Right ventricle myocardium inferior (tissue), 1 donor: ENCODE measurements at places on chromosomes 3 and 15. TPM values are rescaled to one million over a fixed set of nuclear protein-coding genes. Genes with fewer than 3 reads are reported as not detected.

- DNase-seq, result peak; percentile 7
These were observed 37.5 kb upstream of the IQSEC1 start for GRCh38 chr3:13110678-13111116.

The SH3GL3 gene
- total RNA-seq, result not detected

The SLC24A5 gene
- not detected for total RNA-seq

GRCh38 chr3:52257911-52258310, 12.4 kb downstream of the PPM1M start:
- no peak for DNase-seq

DNA sequence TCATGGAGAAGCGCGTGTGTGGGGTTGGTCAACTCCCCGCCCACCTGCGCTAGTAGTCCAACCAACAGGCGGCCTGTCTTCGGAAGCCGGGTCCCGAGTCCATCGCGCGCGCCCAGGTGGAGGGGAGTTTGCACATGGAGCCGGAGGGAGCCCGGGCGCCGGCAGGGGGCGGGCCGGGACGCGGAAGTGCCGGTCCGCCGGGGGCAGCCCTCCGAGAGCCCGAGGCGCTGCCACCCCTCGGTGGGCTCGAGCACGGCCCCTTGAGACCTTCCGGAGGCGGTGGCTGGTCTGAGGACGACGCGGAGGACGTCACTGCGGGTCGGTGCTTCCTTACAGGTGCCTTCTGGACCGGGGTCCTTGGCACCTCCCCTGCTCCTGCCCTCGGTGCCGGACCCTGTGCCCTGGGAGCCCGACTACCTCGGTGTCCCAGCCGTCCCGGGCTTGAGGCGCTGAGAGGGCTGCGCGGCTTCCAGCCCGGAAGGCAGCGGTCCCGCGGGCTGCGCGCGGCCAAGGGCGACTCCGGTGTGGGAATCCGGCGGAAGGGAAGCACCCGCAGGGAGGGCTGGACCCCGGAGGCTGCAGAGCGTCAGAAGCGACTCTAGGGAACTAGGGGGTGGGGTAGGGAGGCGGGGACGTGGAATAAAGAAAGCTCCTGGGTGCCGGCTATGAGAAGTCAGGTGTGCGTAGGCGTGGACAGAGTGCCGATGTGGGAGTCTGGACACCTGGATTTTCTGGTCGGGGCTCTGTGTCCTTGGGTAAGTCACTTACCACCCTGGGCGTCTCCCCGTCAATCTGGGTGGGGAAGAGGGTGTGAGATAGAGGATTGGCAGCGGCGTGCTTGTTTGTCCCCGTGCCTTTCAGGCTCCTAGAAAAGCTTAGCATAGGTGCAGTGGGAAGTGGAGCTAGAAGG, 212.3 kb downstream of the FGF12 start:
- DNase-seq, result no peak

The ANKRD63 gene
- 0.92 TPM for total RNA-seq

The ZDHHC3 gene
- total RNA-seq, result 35.8 TPM

The GOLGA8G gene
- not detected for total RNA-seq

The PLA2G4E gene
- 0.05 TPM for total RNA-seq

DNA sequence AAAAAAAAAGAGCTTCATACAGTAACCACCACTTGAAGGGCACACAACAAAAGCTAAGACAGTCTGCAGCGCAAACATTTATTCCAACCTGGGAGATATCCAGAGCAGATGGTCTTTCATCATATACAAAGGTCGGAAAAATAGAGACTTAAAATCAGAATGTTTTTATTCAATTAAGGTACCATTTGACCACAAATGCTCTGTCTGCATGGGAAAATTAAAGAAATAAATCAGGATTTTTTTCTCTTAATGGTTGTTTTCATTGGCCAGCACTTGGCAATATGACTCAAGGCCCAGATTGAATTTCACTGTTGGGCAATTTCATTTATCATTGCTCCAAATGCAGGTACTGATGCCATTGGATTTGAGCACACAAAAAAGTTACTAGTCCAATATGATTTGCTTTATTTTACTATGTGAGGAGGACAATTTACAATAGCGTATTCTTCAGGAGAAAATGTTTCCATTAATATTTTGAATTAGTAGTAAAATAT, 145.9 kb upstream of the AGTR1 start:
- DNase-seq, result no peak

The PTX3 gene
- 0.16 TPM for total RNA-seq

GRCh38 chr3:123760817-123761216, 123.3 kb downstream of the MYLK start:
- DNase-seq, result no peak

DNA sequence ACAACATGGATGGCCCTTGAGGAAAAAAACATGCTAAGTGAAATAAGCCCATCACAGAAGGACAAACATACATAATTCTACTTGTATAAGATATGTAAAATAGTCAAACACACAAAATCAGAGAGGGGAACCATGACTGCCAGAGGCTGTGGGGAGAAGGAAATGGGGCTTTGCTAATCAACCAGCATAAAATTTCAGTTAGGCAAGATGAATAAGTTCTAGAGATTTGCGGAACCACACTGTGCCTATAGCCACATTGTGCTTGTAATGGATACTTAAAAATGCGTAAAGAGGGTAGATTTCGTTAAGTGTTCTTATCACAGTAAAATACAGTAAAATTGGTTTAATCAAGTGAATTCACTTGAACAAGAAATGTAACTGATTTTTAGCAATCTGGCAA, 33.7 kb upstream of the SPTBN5 start:
- DNase-seq, result no peak

The FBXO40 gene
- 182 TPM for total RNA-seq

The FYTTD1 gene
- total RNA-seq, result 65.2 TPM

DNA sequence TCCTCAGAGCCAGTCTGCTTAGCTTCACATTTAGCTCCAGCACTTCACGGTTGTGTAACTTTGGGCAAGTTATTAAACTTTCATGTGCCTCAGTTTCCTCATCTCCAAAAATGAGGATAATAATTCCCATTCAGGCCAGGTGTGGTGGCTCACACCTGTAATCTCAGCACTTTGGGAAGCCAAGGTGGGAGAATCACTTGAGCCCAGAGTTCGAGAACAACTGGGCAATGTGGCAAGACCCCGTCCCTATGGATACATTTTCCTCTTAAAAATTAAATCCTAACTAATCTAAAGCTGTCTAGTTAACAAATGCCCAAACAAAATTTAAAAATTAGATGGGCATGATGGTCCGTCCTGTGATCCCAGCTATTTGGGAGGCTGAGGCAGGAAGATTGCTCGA, 7.2 kb downstream of the RCN2 start:
- DNase-seq, result no peak

GRCh38 chr3:17645074-17645698, 97.2 kb downstream of the TBC1D5 start:
- DNase-seq, result no peak
